Renal cortical epithelial cell (primary cell): ENCODE measurements at places on chromosomes 6 and 20. TPM values are rescaled to one million over a fixed set of nuclear protein-coding genes. Genes with fewer than 3 reads are reported as not detected.

DNA sequence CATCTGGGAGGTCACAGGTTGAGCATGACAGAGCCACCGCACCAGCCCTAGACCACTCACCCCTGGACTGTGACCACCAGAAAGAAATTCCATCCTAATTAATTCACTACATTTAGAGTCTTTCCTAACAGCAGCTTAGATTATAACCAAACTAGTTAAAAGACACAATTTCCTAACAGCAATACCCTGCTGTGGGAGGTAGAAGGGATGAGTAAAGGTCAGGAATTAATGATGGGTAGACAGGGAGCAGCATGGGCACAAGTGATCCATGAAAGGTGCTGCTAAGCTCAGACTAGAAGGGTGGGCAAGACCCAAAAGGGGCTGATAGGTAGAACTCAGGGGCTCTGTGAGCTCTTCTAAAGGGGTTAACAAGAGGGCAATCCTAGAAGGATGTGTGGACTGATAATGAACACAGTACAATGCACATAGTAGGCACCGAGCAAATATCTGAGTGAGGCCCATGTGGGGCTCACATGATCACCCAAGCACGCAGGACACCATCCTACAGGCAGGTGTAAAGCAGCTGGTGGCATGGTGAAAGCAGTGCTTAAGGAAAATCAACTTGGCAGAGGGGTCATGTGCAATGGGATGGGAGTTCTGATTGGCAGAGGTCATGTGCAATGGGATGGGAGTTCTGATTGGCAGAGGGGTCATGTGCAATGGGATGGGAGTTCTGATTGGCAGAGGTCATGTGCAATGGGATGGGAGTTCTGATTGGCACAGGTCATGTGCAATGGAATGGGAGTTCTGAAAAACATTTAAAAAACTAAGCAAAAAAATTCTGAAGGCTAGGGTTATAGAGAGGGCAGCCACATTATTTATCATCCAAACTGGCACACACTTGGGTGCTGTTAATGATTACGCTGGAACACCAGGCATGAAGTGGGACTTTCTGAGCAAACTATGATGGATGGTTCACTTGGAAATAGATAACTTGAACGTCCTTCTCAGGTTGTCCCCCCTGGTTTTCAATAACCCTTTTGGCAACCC, 188.2 kb upstream of the FOXQ1 start:
- DNase-seq, result peak; percentile 93

The FOXA2 gene
- 0.10 TPM in 1 of 2 replicates, not detected in the other for total RNA-seq

The ARMC12 gene
- 0.35 and 0.87 TPM in 2 replicates for total RNA-seq

- peak; percentile 78 for DNase-seq
These were observed 690 bp downstream of the IFNGR1 start for GRCh38 chr6:137218473-137218916.

DNA sequence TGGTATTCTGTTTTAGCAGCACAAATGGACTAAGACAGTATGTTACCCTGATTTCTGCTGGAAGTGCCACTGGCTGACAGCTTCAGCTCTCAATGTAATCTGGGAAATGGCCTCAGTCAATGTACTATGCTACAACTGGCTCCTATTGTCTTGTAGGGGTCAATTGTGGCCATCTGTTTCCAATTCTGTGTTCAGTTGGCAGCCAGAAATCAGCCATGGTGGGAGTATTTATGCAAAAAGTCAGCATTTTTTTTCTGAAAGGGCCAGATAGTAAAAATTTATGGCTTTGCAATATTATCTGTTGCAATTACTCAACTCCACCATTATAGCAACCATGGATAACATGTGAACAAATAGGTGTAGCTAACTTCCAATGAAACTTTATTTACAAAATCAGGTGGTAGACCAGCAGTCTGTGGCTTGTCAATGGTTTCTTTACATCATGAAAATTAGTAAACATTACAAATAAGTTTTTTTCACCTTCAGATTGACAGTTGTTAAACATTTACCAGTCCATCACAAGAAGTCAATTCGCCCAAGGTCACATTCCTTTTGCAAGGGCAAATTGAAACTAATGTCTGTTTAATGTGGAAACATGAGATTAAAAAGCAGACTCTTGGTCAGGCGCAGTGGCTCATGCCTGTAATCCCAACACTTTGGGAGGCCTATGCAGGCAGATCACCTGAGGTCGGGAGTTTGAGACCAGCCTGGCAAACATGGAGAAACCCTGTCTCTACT, 58.3 kb upstream of the TSHZ2 start:
- DNase-seq, result no peak

- peak; percentile 43 for DNase-seq
These were observed 8.5 kb downstream of the GCM2 start for GRCh38 chr6:10873374-10873773.

- peak; percentile 12 for DNase-seq
These were observed 119.6 kb upstream of the DOK5 start for GRCh38 chr20:54355631-54356280.

DNA sequence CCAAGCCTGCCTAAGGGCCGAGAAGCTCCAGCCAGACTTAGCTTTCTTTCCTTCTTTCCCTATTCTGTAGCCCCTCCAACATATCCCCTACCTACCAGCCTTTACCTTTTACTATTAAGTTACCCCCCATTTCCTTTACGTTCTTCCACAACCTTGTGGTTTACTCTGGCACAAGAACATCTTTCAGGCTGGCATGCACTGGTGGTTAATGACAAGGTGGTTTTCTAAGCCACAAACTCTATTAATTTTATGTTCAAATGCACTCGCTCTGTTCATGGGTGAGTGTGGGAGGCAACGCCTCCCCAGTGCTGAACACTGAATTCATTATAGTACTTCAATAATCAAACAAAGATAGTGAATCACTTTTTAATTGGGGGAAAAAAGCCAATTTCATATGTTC, 64.4 kb downstream of the TRERF1 start:
- DNase-seq, result peak; percentile 61

The SIGLEC1 gene
- not detected in 2 replicates for total RNA-seq

The UCKL1 gene
- 20.3 and 27.8 TPM in 2 replicates for total RNA-seq

The AAR2 gene
- total RNA-seq, result 18.6 and 34.0 TPM in 2 replicates

GRCh38 chr6:340991-341827, 48.9 kb downstream of the DUSP22 start:
- no peak for DNase-seq
